ENCODE measurements at places on chromosomes 1 and 21.

- DNase-seq: no peak
Measured at GRCh38 chr1:236161230-236161629, 18.9 kb downstream of the GPR137B start.

- DNase-seq: no peak
Measured at GRCh38 chr21:16040601-16041000, 310.8 kb downstream of the USP25 start.

DNA sequence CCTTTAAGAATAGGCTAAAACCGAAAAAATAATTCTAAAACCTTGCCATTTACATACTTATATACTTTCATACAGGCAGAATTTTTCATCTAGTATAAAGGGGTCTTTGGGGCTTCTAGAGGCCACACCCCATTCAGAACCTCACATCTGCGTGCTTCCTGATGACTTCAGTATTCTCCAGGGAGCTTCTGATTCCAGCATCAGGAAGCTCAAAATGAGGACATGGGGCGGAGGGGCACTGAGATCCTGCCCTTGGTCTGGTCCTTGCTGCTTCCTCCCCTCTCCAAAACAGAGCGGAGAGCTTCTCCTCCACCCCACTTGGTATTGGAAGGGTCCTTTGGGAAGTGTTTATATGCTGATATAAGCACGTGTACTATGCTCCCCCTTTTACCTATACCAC, 13.8 kb downstream of the PAX7 start:
- DNase-seq: no peak

DNA sequence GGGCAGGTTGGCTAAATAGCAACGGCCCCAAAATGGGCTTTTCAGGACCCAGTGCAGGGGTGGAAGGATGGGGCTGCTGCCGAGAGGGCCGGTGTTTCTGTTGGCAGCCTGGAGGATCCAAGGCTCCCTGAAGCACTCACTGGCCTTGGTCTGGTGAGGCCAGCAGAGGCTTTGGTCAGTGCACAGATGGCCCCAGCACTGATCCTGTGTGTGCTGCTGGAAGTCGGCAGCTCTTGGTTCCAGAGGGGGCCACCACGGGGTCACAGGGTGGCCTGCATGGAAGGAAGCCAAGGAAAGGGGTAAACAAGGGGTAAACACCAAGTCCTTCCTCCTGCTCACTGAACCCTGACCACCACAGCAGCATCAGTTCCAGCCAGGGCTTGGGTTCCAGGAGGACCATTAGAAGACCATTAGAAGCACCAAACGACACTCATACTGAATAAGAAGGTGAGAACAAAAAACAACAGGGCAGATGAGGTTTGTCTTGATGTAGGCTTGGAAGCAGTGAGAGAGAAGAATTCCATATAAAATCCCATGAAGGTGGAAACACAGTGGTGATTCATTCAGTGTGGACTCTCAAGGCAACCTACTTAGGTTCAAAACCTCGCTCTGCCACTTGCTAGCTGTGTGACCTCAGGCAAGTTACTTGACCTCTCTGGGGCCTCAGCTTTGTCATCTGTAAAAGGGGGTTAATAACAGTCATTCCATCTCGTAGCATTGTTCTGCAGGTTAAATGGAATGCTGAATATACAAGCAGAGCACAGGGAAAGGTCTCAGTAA, 184.5 kb downstream of the RUNX1 start:
- DNase-seq: no peak

DNA sequence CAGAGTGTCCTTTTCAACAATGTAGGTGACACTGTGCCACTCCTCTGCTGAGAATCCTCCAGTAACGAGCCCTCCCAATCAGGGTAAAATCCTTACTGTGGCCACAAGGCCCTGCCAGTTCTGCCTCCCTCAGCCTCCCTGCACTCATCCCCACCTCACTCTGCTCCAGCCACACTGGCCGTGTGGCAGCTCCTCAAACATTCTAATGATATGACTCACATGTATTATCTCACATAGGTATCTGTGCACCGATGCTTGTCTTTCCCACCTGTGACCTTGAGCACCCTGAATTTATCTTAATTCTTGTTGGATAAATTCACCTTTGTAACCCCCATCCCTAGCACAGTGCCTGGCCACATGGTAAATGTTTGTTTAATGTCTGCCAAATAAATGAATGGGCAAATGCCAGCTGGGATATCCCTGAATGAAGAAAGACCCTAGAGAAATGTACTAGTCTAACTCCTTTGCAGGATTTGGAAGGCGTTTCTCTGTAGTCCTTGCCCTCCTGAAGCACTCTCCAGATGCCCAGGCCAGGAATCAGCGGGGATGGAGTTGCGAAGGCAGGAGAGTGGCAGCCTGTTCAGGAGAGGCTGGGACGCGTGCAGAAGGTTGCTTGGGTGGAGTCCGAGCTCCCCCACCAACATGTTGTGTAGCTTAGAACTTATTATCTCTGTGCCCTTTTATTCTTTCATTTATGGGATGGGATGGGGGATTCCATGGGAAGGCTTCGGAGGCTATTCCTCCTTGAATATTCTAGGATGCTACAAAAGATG, 106.0 kb downstream of the TMEM53 start:
- no peak for DNase-seq

GRCh38 chr1:58155418-58156123, 391.0 kb downstream of the OMA1 start:
- peak; percentile 39 for DNase-seq

DNA sequence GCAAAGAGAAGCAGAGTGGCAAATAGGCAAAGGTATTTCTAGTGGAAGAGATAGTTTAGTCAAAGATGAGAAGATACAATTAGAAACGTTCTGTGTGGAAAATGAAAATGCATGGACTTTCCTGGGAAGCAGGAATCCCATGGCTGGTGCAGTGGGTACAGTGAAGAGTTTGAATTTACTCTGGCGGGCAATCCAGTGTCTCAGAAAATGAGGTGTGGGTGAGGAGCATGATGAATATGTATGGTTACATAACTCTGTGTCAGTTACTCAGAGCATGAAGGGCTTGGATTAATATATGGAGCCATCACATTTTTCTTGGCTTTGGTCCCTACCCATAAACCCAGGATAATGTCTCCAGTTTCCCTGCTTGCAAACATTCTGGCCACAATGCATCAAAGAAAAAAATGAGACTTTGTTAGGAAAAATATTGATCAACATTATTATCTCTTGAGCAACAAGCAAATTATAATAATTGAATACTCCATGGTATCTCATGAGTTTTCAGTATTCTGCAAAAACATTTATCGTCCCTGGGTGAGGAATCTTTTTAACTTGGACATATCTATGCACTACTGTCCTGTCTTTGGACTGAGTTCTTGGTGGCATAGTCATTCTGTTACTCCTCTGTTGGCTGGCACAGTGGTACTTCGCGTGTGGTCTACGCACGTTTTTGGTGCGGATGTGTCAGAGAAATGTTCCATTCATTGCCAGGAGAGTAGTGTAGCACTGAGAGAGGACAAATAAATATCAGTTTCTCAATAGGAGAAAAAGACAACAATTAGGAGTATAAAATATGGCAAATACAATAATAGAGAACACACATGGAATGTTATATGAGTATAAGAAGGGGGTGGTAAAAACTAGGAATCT, 173.7 kb upstream of the C1orf105 start:
- DNase-seq: no peak

DNA sequence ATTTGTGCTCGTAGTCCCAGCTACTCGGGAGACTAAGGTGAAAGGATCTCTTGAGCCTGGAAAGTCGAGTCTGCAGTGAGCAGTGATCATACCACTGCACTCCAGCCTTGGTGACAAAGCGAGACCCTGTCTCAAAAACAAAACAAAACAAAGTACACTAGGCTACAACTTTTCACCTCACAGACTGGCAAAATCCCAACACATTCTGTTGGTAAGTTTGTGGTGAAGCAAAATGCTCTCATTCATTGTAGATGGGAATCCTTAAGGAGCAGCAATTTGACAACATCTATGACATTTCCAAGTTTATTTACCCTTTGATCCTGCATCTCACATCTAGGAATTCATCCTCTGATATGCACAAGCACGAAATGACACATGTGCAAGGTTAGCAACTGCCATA, 20.2 kb upstream of the SLC1A7 start:
- DNase-seq: no peak

DNA sequence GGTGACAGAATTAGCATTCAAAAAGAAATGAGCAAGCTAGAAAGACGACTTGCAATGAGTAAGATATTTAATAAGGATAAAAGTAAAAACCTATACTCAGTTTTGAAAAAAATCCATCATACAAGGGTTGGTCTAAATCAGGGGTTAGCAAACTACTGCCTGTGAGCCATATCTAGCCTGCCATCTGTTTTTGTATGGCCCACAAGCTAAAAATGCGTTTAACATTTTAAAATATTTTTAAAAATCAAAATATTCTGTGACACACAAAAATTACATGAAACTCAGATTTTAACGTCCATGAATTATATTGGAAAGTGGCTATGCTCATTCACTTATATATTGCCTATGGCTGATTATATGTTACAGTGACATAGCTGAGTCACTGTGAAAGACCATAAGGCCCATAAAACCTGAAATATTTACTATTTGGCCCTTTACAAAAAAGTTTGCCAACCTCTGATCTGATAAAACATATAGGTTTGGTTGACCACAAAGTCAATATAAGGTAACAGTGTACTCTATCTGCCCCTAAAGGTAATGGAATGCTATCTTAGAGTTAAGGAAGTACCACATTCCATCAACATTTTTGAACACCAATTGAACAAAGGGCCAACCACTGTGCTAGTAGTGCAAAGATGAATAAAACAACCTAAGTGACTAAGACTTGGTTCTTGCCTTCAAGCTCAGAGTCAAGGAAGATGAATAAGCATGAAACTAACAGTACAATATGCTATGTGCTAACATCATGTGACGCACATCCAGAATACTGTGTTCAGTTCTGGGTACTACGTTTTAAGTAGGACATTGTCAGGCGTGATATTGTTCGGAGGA, 3.2 kb downstream of the IFT25 start:
- no peak for DNase-seq

- no peak for DNase-seq
Measured at GRCh38 chr1:88134983-88135921, 548.8 kb upstream of the PKN2 start.

DNA sequence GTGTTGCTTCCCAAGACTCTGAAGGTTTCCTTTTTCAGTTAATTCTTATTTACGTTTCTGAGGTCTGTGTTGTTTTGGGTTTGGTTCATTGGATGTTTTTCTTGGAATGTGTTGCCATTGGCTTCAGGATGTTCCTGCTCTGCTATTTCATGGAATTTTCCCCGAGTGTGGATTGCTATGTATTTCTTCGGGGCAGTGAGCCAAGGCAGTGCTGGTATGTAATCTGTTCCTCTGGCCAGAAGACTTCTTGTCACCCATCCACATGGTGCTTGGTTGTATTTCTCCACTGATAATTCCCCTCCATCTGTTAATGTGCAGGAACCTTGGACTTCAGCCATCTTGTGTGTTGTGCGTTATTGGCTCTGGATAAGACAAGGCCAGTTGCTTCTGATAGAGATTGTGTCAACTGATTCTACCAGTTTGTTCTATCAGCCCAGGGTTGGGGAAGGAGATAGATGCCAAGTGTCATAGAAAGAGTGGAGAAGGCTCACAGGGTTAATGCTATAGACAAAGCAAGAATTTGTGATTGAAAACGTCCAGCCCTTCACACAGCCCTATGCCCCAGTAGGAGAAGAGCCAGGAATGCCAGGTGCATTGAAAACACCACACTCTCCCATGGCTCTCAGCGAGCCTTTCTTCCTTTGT, 505.2 kb downstream of the PLPP3 start:
- DNase-seq: no peak

- no peak for DNase-seq
Measured at GRCh38 chr1:10717296-10718082, 79.0 kb downstream of the CASZ1 start.

GRCh38 chr1:150957666-150958065, 17.0 kb downstream of the CERS2 start:
- no peak for DNase-seq

GRCh38 chr21:35924714-35925301, 135.5 kb downstream of the SETD4 start:
- DNase-seq: peak; percentile 27

GRCh38 chr1:18614069-18614735, 16.4 kb upstream of the PAX7 start:
- DNase-seq: no peak

DNA sequence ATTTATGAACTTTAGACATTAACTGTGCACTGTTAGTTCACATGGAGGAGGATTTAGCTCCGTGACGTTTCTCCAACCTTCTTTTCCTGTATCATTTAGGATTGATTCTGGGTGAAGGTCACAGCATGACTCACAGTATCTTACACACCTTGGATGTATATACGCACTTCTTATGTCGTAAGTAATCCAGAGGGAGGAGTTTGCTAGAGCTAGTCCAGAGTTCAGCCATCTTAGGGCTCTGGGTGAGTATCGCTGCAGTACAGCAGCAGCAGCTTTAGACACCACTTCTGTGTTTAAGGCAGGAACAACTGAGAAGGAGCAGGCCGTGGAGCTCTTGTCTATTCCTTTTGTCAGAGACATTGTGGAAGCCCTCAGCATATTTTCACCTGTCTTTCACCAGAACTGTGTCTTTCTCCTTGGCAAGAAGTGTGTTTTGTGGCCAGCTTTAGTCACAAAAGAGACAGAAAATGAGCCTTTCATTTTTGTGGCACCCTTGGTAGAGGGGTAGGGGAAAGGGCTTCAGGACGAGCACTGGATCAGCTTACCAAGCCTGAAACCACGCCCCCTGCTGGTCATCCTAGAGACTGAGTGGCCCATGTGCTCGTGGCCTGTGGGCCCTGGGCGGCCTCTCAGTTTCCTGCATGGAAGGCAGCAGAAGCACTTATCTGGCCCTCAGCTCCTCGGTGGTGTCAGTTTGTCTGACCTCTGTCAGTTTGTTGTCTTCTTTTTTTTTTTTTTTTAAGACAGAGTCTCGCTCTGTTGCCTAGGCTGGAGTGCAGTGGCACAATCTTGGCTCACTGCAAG, 64.0 kb downstream of the ADARB1 start:
- DNase-seq: peak; percentile 60

- DNase-seq: no peak
Measured at GRCh38 chr1:91046766-91047165, 24.9 kb upstream of the ZNF644 start.

GRCh38 chr1:35764283-35764682, 5.5 kb downstream of the CLSPN start:
- DNase-seq: no peak

DNA sequence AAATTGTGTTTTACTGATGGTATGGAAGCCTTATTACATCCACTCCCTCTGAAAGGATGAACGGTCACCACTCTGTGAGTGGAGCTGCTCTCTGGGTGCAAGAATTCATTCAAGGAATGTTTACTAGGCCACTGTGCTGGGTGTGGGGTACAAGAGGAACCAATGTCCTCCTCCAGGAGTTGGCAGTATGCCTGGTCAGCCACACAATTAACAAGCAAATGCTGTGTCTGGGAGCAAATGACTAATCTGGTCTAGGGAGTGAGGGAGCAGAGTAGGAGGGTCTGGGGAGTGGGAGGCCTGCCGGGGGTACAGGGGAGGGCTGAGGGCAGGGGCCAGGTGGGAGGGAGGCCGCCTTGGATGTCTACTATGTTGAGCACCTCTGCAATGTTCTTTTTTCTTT, 27.2 kb upstream of the TDRD10 start:
- DNase-seq: peak; percentile 32

DNA sequence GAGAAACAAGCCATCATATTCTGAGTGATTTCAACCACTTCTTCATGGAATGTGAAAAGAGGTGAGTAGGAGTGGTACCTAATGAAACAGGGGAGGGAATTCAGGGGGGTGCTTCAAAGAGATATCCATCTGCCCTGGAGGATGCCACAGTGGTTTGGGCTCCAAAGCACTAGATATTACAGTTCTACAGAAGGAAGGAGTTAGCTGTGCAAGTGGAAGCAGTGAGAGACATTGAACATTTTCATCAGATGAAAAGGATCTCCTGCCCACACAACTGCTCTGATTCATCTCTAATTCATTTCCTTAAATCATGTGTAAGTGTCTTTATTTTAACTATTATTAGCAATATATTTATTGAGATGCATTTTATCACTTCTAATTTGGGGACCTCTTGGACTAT, 2.8 kb upstream of the RGS5 start:
- DNase-seq: no peak

Data from ACHN (cell line).